Heart right ventricle (tissue), 16 donors: ENCODE measurements at places on chromosomes 11 and 22. TPM values are rescaled to one million over a fixed set of nuclear protein-coding genes. Genes with fewer than 3 reads are reported as not detected.

DNA sequence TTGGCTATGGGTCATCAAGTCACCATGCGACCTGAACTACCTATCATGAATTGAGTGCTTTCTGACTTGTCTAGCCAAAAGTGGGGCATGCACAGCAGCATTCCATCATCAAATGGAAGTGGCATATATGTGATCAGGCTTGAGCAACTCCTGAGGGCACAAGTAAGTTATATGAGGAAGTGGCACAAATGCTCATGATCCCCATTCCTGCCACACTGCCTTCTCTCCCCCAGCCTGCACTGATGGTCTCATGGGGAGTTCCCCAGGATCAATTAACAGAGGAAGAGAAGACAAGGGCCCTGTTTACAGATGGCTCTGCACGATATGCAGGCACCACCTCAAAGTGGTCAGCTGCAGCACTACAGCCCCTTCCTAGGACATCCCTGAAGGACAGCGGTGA lies 21.8 kb downstream of the MS4A4E start:
- no peak for DNase-seq

- DNase-seq = no peak
These were observed 286.4 kb downstream of the DYNC2H1 start for GRCh38 chr11:103395612-103396011.

DNA sequence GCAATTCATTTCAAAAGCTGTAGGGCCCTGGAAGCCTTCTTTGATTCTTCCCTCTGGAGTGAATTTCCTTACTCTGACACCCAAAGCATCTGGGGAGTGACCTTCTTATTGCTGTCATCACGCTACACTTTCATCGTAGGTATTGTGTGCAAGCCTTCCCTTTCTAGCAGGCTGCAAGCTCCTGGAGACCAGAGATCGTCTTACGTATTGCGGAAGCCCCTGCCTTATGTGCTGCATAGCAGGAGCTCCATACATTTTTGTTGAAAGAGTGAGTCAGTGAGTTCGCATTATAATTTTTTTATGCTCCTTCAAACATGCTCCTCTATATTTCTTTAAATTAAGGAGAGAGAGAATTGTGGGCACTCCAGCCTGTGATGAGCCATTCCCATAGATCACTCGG lies 21.2 kb upstream of the TMEM218 start:
- DNase-seq = no peak

- DNase-seq = no peak
These were observed 2.5 kb upstream of the ZDHHC8 start for GRCh38 chr22:20128902-20129746.

- DNase-seq = no peak
These were observed 461.6 kb downstream of the BUD13 start for GRCh38 chr11:116311206-116311605.

DNA sequence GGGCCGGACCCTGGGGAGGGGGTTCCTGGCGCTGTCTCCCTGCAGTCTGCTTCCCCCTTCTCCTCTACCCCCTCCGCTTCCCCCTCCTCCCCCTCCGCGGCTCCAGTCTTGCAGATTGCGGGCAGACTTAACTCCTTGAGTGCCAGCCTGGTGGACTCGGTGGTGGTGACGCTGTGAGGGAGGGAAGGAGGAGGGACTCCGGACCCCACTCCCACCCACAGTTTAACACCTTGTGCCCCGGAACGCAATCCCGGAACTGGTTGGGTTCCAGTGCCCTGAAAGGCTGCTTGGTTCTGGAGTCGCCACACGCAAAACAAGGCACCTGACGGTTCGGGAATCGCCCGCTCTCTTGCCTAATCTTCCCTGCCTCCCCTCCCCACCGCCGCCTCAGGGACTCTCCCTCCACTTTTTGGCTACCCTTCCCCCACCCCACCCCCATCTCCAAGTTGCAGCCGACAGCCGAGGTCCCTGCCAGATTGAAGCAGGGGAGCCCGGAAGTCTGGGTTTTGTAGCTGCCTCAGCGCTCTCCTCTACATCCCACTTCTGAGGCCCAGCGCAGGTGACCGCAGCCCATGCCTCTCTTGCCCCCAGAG lies 3.9 kb upstream of the BCL9L start:
- DNase-seq = peak; percentile 91

Gene ALX4
- polyA plus RNA-seq = 0.07 TPM

Gene OR2AT4
- polyA plus RNA-seq = not detected
